ENCODE measurements at places on chromosomes 7 and 10.

DNA sequence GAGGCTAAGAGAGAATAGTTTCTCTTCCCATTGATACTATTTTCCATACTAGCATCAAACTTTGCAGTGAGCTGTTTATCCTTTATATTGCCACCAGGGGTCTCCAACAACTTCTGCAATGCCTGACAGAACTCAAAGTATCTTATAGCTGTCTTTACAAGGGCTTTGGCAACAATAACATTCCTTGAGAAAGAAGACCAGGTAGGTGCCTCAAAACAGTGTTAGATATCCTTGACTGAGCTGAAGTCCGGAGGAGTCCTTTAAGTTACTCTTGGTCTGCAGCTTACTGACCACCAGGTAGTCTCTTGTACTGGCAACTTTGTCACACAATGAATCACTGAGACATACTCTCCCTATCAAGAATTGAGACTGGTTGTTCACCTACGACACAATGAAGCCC is 30.0 kb upstream of the TES start:
- DNase-seq = no peak

- no peak for DNase-seq
These were observed 17.2 kb upstream of the FXYD4 start for GRCh38 chr10:43354330-43354635.

- no peak for DNase-seq
These were observed 779 bp downstream of the FAM241B start for GRCh38 chr10:69630651-69631400.

DNA sequence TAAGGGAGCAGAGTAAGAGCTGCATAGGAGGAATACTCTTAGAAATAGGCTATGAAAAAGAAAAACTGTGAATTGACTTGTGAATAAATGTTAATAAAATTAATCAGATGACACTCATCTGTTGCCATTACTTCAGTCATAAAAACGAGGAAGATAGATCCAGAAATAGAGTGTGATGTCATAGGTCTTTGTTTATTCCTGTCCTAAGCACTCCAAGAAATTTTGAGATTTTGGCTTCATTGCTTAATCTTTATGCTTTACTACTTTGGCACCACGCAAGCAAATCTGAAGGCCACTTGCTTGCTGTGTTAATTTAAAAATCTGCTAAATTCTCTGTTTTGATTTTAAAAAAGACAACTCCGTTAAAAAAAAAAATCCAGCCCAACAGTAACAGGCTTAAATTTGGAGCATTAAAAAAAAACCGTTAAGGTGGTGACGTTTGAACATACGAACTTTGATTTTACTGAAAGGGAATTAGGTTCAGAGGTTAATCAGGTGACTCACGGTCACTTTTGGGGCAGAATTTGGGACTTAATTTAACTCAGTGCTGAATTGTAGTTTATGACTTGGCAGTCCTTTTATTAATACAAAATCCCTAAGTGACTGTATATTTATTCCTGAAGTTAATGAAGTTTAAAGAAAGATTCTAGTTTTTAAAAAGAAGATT is 3.4 kb downstream of the IFRD1 start:
- DNase-seq = no peak

GRCh38 chr10:6115824-6116350 is 27.1 kb downstream of the RBM17 start:
- DNase-seq = no peak

- no peak for DNase-seq
These were observed 51.0 kb upstream of the NAMPT start for GRCh38 chr7:106335814-106336213.

DNA sequence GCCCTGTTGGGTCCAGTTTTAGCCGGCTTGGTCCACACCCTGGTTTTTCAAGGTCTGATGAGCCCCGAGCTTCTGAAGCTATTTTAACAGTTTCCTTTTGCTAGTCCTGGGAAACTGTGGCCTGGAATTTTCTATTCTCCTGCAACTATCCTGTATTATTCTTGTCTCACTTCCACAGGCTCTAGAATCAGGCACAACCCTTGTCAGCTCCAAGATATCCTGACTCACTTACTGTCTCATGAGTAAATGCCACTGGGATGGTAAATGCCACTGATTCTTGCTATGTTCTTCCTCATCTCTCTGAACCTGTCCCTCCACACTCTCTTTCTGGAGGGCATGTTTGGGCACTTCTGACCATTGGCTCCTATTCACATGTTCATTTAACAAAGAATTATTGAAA is 611.5 kb upstream of the IGFBP3 start:
- no peak for DNase-seq

DNA sequence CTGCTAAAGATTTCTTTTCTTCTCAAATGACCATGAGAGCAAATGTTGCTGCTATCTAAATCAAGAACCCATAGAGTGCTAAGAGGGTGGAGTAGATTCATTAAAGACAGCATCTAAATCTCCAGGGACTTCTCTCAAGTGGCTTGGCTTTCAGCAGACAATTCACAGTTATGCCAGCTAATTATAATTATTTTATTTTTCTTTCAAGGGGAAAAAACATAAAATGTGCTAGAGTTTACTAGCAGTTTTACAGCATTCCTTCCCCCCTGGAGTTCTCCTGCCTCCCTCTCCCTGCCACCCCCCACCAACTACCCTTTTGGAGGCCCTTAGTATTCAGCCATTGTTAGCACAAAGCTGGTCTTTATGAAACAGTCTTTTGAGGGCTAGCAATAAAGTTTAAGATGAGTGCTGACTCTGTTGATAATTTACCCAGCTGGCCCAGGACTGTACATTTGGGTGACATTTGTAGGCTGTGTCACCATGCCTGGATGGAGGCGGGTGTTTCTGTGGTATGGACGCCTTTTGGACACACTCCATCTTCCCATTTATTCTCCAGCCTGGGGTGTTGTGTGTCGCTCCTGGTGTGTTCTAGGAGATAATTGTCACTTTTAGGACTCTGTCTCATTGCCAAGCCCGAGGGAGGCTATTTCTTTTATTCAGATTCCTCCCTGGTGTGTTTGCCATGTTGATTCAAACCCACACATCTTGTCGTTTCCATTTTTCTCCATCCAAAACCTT is 160.2 kb downstream of the CREB5 start:
- DNase-seq = no peak

DNA sequence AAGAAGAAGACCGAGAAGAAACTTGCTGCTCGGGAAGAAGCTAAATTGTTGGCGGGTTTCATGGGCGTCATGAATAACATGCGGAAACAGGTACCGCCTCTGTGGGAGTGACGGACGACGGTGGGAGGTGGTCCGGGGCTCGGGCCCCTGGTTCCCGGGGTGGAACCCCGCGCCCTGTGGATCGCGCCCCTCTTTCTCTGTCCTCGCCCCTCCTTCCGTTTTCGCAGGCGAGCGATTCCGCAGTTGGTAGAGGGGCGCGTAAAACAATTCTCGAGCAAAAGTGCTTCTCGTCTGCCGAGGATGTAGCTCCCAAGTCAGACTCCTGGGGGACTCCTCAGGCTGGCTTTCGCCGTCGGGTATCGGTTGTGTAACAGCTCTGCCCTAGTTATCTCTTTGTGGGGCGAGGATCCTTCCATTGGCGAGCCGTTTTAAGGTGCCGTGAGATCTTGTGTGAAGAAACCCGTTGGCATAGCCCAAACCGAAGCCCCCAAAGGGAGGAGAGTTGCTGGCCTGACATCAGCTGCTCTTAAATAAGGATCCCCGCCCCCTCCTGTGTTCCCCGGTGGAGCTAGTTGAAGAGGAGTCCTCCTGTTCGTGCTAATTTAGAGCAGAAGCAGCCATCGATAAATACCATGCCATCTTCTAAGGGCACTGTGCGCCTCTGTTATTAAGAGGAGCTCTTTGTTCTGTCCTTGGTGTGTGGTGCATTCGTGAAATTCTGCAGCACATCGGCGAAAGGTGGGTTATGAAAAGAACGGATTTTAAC is 655 bp downstream of the KLHL7 start:
- peak; percentile 15 for DNase-seq

DNA sequence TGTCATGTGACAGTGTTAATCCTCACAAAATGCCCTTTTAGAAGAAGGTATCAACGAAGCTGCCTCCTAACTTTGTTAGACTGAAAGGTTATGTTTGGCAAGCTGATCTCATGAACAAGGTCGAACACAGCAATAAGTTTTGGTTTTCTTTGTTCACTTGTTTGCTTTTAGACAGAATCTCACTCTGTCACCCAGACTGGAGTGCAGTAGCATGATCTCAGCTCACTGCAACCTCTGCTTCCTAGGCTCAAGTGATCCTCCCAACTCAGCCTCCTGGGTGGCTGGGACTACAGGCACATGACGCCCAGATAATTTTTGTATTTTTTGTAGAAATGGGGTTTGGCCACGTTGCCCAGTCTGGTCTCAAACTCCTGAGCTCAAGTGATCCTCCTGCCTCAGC is 1.1 kb downstream of the STRA8 start:
- DNase-seq = no peak

DNA sequence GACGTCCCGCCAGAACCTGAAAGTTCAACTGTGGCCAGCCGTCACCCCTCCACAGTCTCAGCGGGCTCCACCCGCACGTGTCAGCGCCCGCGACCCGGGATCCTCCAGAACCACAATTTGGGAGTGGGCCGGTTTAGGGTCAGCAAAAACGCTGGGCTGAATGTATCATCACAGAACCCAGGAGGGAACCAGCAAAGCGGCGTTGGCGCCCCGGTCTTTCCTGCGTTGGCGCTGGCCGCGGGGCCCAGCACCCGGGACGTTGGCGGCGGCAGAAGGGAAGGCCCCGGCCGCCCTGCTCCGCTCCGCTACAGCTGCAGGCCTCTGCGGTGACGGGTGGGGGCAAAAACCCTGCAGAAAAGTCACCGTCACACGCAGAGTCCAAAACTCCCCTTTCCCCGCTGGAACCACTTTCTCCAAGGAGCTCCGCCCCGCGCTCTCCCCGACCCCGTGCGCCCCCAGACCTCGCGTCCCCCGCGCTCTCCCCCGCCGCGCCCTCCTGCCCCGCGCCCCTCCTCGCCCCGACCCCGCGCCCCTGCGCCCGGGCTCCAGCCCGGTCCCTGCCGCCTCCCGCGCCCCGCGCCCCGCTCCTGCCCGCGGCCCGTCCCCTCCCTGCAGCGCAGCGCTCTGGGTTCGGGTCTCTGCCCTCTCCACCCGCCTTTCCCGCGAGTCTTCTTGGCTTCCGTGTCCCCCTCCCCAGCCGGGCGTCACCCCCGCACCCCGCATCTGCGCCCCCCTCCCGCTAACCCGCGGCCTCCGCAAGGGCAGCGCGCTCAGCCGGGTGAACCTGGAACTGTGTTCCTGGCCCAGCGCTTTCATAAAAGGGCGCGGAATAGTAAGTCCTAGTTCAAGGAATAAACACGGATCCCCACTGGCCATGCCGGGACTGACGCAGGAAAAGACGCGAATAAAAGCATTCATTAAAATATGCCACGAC is 24.0 kb upstream of the RNF32 start:
- DNase-seq = no peak

DNA sequence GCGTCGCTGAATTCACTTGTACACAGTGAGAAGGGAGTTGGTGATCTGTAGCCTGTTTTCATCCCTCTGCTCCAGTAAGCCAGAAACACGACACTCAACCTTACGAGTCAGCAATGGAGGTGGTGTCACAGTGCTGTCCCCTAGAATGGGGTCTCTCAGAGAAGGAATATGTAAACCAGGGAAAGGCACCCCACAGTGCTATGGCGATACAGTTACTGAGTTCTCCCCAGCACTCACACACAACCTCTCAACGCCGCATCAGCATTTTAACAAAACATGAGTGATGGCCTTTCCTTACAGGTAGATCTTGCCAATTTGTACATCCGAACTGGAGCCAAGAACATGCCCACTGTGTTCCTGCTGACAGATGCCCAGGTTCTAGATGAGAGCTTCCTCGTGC is 196.3 kb downstream of the CDCA7L start:
- DNase-seq = no peak

- no peak for DNase-seq
These were observed 433.1 kb downstream of the HTR7 start for GRCh38 chr10:90424730-90425129.

DNA sequence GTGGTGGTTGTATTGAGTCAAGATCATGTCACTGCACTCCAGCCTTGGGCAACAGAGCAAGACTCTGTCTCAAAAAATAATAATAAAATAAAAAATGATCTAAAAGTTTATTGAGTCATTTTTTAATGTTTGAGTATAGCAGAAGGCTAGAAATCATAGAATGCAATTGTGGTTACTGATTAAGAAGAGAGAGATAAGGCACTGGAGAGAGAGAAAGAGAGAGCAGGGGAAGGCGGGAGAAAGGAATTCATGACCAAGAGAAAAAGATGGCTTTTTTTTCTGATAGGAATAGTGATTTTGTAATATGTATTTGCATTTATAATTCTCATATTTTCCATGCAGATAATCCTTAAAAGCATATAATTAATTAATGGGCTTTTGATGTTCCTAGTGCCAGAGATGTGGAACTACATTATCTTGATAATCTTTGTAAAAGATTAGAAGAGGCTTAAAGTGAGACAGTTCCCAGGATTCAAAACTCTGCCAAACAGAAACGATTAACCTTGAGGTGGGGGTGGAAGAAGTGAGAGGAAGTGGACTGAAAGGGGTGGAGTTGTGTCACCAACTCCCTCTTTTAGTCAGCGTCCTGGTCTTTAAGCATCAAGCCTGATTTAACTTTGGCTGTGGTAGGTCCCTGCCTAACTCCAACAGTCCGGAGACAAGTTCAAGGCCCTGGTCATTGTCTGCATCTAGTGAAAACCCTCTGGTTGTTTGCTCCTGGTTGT is 76.2 kb downstream of the CHN2 start:
- DNase-seq = no peak

DNA sequence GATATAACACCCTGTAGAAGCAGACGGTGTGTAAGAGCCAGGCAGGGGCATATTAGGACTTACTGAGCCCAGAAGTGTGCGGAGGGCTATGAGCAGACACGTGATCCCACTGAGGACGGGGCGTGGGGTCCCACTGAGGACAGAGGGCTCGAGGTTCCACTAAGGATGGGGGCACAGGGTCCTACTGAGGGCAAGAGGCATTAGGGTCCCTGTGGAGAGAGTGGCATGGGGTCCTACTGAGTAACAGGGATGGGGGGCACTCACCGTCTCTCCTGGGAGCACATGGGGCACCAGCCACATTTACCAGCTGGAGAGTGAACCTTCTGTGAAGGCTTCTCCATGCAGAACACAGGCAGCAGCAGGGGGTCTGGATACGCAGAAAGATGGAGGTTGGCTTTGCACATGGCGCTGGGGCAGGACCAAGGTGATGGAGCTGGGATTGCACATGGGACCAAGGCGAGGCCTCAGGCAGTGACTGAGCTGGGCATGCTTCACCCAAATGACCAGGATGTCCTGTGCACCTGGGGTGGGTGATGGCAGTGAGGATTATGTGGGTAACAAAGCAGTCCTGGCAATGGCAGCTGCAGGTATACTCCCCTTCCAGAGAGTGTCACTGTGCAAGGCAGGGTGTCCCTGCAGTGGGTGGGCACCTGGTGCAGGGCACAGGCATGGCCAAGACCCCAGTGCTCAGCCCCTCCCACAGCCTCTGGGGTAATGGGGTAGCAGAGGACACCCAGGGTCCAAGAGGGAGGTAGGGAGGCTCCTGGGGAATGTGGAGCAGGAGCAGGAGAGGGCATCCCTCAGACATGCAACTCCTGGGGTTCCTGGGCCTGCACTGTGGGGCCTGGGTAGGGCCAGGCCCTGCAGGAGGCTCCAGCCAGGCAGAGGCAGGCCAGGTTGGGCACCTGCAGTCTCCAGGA is 278.1 kb downstream of the TCERG1L start:
- no peak for DNase-seq

- no peak for DNase-seq
These were observed 93.6 kb downstream of the CACNB2 start for GRCh38 chr10:18233775-18234174.

- no peak for DNase-seq
These were observed 121.9 kb downstream of the STRA8 start for GRCh38 chr7:135355377-135356048.

GRCh38 chr10:89151857-89152256 is 55.3 kb downstream of the CH25H start:
- no peak for DNase-seq
